ENCODE measurements at places on chromosomes 11 and 22.

DNA sequence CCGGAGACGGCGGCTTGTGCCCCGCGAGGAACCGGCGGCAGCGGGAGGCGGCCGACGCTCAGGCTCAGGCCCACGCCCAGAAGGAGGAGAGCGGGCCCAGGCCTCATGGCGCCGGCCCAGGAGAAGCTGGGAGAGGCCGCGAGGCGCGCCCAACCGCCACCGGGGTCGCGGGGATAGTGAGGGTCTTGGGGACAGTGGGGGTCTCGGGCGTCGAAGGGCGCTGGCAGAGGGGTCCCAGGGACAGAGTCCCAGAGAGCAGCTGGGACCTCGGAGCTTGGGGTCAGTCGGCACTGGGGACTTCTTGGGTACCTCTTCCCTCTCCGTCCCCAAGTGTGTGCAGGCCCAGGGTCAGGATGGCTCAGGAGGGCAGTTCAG, at the start of gene PKDREJ:
PKDREJ (minus strand) TSS at position 128 of the 375 bp plus-strand sequence; CDS start at position 107, 21 bp downstream.
- no peak for DNase-seq

- DNase-seq = no peak
Observed at GRCh38 chr11:73981051-73981805, 1.4 kb downstream of the UCP2 start.

DNA sequence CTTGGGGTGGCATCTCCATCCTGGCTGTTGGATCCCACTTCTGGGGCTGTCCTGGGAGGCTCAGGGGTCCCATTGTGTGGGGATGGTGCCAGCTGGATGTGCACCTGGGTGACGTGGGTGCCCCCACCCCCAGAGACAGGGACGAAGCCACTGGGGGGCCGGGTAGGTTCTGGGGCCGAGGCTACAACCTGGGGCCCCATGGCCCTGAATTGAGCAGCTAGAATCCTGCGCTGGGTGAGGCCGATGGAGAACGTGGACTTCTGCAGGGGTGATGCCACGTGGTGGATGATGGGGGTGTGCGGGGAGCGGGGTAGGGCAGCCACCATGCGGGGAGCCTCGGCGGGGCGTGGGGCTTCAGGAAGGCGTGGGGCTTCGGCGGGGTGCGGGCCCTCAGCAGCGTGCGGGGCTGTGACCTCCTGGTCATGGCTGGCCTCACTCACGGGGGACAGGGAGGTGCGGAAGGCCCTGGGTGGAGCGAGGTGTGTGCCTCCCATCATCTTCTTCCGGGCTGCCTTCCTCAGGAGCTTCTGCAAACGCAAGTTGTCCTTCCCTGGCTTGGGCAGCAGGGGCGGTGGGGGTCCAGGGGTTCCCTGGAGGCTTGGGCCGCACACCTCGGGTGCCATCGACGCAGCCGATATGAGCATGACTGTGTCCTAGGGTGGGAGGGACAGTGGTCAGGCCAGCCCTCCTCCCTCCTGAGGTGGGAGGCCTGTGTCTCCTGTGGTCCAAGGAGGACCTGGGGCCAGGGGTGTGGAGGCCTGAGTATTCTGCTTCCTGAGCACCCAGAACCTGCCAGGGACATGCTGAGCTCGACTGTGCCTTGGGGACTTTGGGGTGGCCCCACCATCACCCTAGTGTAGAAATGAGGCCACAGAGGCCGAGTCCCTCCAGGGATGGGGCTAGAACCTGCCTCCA, 1.5 kb downstream of the PRR33 start:
- DNase-seq = no peak

- no peak for DNase-seq
Observed at GRCh38 chr11:61141601-61142028, 19.6 kb downstream of the VPS37C start.
